ENCODE measurements at places on chromosomes 1 and 21. TPM values are rescaled to one million over a fixed set of nuclear protein-coding genes. Genes with fewer than 3 reads are reported as not detected.
A peak's percentile ranks its signal among the peaks of the same experiment; 100 is the strongest.

DNA sequence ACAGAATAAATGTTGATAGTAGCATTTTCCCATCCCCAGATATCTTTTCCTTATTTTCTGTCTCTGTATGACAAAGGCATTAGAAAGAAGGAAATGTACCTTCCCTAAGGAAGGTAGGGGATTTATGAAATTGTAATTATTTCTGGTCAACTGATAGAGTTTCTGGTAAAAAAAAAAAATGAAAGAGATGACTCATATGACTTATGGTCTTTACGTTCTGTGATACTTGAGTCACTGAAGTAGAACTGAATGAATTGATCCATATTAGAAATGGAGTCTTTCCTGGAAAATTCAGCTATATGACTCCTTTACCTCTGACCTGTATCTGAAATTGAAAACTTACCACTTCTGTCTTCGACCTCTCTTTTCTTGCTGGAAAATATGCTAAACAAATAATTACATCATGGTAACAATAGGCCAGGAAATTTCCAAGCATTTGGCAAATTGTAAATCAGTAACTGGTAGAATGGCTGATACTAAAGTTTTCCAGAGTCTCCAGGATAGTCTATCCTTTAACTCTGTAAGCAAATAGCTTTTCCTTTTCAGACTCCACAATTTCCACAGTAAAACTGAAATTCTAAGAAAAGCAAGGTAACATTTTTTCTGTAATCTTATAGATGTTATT lies 364.3 kb upstream of the PTBP2 start:
- no peak for DNase-seq

DNA sequence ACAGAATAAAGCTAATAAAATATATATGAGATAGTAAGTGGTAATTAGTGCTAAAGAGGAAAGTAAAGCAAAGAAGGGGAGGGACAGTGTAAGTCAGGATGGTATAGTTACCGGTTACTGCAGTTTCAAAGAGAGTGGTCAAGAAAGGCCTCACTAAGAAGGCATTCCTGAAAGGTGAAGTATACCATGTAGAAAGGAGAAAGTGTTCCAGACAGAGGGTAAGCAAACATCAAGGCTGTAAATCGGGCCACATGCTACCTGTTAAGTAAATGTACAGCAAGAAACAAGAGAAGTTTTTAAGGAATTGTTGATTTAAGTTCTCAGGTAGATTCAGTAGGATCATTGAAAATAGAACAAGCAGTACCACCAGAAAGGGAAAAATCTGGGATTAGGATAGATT lies 9.7 kb downstream of the DESI2 start:
- DNase-seq, result no peak

- no peak for DNase-seq
Observed at GRCh38 chr21:42125571-42126544, 54.7 kb downstream of the UMODL1 start.

DNA sequence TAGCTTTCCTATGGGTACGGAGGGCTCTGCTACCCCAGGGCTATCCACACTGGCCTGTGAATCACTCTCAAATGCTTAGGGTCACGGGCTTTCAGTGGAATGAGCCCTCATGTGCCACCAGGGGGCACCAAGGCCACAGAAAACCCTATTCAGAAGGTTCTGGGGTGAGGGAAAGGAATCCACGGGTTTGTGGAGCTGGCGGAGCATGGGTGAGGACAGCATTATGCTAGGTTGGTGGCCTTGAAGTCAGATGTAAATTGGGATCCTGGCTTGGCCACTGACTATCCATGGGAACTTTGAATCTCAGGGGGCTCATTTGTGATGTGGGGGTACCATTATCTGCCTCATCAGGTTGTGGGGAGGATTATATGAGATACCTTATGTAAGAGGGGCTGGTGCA lies 5.1 kb upstream of the LAMTOR5 start:
- DNase-seq, result peak; percentile 50

DNA sequence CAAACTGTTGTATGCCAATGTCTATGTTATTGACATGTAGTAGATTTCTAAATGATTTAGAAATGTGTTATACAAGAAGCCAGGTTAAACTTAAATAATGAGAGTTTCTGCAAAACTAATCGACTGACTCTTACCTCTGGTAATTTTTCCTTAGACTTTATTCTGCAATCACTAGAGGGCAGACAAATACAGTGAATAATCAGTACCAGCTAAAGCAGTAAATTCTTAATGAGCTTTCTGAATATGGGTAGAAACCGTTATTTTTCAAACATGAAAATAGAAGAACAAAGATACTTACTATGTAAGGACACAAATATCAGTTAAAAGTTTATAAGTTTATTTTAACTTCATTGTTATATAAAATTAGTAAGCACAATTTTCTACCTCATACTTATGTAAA lies 97.9 kb upstream of the RGS1 start:
- no peak for DNase-seq

DNA sequence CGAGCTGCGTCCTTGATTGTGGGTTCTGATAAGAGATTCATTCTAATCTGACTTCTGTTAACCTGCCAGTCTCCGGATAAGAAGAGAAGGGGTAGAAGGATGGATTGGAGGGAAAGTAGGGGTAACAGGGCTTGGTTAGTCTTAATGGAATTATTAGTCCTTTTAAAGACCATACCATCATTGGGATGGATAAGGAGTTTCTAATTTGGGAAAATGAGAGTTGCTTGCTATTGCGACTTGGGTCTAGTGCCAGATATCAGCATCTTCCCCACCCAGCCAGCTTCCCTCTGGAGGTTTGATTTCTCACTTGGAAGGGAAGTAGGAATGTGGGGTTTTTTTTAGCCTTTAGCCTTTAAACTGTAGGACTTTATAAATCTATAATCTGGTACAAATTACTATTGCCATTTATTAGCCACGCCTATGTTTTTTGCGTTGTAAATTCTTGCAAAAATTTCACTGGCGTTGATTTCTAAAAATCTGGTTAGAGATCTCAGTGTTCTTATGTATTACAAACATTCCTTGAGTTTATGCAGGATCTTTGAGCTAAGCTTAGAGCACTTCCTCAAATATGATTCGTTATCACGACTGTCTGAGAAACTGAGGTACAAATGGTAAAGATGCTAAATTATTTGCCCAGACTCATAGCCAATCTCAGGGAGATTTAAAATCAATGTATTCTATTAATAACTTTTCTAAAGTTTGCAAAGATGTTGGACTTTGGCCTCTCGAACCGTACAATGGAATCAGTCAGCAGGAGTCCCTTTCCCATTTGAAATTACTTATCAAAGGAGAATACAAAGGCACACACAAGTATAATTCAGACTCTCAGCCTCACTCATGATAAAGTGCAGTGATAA lies 1.3 kb downstream of the FAM20B start:
- DNase-seq, result no peak

- DNase-seq, result no peak
Observed at GRCh38 chr1:212976586-212976985, 26.2 kb downstream of the VASH2 start.

DNA sequence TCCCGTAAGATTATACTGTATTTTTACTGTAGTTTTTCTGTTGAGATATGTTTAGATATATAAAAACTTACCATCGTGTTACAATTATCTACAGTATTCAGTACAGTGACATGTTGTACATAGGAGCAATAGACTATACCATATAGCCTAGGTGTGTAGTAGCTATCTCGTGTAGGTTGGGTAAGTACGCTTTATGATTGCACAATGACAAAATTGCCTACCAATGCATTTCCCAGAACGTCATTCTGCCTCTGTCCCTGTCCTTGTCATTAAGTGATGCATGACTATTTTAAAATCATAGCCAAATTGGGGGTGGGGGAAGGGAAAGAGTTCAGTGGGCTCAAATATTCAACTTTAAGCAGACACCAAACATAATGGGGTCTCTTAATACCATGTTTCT lies 233.8 kb upstream of the TMEM51 start:
- no peak for DNase-seq

DNA sequence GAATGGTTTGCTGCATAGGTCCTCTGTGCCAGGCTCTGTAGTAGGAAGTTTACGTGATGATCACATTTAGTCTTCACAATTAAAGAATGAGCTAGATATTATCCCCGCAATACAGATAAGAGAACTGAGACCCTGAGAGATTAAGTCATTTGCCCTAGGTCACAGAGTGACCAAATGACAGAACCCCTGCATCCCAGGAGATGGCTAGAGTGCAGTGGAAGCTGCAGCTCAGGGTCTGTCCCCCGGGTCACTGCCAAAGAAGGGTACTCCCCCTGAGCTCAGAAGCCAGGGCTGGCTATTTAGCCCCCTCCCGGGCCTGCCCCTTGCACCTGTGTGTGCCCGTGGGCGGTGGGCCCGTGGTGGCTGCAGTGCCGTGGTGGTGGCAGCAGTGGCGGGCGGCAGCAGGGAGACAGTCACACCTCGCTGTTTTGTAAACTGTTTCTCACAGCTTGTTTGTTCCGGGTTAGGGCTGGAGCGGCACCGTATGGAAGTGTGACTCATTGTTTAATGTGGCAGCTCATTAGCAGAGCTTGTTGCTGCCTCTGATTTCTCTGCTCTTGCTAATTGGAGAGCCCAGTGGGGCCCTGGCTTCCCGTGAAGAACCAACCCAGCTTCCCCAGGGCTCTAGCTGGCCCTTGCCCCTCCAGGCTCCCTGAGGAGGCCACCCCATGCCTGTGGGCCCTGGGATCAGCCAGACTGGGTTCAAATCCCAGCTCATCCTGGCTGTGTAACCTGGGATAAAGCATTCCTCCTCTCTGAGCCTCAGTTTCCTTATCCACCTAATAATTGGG lies 19.3 kb upstream of the FOXO6 start:
- DNase-seq, result no peak

DNA sequence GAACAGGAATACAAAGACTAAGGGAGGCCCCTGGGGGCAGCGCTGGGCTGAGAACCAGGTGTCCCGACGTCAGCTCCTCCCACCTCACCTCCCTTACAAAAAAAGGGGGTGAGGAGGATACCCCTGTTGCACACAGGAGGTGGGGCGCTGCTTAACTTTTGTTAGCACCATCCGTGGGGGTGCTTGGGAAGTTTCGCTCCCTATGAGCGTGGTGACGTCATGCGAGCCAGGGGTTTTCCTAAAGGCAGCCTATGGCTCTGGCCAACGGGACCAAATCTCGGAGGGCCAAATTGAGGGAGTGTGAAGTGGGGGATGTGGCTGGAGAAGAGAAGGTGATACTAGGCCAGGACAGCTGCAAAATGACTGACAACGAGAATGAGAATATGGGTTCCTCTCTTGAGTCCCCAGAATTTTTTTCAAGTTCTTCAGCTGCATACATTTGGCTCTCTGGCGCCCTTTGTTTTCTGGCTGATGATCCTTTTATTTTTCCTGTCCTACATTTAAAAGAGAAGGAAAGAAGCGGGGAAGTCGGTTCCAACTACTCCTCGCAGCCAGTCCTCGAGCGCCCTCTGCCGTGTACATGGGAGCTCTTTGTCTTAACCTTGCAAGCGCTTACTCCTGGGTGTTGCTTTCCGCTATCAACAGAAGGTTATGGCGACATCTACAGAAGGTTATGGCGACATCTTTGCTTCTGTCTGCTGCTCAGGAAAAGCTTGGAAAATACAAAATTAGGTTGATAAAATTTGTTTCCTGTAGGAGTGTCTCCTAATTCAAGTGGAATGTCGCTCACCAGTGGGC lies 48.0 kb upstream of the ZC3H11B start:
- DNase-seq, result no peak

GRCh38 chr1:167593860-167594259 lies 36.2 kb upstream of the RCSD1 start:
- no peak for DNase-seq

DNA sequence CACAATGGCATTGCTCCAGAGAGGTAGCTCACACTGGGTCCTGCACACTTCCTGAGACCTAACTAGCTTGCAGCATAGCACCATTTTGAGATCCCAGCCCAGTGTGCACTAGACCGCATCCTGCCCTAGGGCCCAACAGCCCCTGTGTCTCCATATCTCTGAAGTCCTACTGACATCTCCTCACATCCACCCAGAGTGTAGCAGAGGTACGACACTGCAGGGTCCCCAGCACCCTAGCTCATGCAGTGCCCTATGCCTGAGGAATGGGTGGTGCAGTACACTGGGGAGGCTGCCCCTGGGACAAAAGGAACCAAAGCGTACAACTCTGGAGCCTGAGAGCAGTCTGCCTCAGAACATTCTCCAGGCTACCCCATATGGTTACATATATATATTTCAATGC lies 111.4 kb upstream of the DEPDC1 start:
- DNase-seq, result no peak

DNA sequence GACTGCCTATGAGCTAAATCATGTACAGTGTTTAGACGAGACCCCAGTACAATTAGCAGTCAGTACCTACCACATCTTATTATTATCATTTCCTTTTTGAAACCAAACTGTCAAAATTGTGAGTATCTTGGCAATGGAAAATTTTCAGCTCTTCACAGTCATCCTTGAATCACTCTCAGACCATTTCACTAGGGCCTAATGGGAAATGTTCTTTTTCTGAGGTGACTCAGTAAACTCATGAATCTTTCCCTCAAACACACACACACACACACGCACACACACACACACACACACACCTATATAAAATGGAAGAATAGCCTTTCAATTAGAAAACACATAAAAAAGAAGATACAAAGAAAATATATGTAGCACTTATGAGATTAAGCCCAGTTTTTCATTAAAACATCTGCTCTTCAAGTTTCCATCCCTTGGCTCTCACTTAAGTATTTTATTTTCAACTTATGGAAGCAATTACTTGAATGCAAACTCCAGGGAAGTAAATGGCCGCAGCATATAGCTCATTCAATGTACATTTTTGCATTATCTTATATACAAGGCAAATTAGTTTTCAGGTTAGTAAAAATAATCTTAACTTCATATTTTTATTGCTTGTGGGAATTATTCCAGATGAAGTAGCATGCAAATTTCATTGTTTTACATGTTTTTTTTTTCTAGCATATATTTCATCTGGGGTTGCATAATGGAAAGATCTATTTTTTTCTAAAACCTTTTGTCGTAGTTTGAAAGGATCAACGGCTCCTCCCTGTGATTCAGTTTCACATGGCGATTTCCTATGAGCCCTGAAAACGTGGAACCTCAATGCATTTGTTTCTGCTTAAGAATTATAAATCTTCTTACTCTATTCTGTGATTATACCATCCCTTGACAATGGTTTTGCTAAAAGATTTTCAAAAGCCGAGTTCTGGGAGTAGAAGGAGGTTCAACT lies 46.3 kb upstream of the TMPRSS15 start:
- DNase-seq, result no peak

DNA sequence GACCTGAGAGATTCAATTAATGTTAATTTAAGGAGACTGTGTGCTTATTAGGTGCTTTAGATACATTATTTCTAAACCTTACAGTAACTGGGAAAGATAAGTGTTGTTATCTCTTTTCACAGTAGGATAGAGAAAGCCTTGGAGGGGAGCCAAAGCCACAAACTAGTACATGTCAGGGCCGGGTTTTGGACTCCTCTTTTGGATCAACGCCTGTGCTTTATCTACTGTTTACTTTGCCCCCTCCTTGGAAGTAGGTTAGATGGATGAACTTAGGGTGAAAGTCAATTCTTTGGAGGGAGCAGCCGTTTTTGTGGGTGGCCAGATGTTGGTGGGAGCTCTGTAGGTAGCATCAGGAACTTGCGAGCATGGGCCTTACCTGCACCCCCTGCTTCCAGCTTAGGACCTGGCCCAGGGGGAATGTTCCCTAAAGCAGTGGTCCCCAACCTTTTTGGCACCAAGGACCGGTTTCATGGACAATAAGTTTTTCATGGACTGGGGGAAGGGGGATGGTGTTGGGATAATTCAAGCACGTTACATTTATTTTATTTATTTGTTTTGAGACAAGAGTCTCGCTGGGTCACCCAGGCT lies 1.7 kb downstream of the HHAT start:
- DNase-seq, result no peak

NPHS2 gene
- not detected for total RNA-seq

SLC44A5 gene
- 1.1 TPM for total RNA-seq

LCE2A gene
- total RNA-seq, result not detected

PCNX2 gene
- 70.1 TPM for total RNA-seq

LY9 gene
- 124 TPM for total RNA-seq

CRP gene
- not detected for total RNA-seq

STMN1 gene
- 13.8 TPM for total RNA-seq

OR6K3 gene
- total RNA-seq, result not detected

EXTL1 gene
- total RNA-seq, result not detected
